ENCODE measurements at places on chromosomes 2 and 18. TPM values are rescaled to one million over a fixed set of nuclear protein-coding genes. Genes with fewer than 3 reads are reported as not detected.

DNA sequence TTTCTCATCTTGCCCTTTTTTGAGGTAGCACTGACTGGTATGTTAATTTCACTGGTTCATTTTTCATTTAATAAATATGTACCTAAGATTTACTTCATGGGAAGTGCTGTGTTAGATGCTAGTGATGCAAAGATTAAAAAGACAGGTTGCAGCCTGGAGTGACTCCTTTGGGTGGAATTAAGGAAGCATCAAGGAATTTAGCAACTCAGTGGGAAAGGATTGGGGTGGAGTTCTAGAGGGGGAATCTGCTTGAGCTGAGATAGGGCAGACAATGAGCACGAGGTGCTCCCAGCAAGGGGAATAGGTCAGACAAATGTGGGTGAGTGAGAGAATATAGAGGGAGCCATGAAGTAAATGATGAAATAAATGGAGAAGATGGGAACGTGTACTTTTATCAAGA, 57.0 kb downstream of the LYPD6 start:
- H3K36me3 ChIP-seq, result no peaks in the 10 kb centered on the region
- H3K27ac ChIP-seq, result no peak overlapping the region
- no peaks in the 10 kb centered on the region for H3K27me3 ChIP-seq

DNA sequence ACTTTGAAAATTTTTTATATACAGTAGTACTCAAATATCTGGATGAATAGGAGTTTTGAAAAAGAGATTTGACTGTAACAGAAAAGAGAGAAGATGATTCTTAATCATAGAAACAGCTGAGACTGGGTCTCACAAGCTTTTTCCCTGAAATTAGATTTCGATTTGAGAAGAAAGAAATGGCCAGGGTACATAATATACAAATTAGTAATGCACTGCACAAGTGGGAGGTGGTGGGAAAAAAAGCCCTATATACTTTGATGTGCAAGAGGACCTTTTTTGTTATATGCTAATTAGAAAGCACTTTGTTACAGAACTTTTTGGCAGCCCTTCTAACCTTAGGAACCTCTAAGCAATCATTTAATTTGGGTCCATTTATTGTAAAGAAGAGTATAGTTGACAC, 62.9 kb downstream of the EML4 start:
- H3K36me3 ChIP-seq, result no peaks in the 10 kb centered on the region
- H3K4me3 ChIP-seq, result no peak overlapping the region
- no peak for DNase-seq

GRCh38 chr2:1708476-1709334, 35.6 kb downstream of the PXDN start:
- no peak for DNase-seq
- H3K27me3 ChIP-seq, result no peaks in the 10 kb centered on the region
- peaks cover 10% of the 10 kb centered on the region for H3K4me1 ChIP-seq
- peak overlapping the region; percentile 59 for H3K4me3 ChIP-seq

GRCh38 chr2:110106642-110107041, 9.0 kb downstream of the MALL start:
- peak overlapping the region; percentile 20 for H3K4me3 ChIP-seq
- H3K4me1 ChIP-seq, result peaks cover 48% of the 10 kb centered on the region
- no peaks in the 10 kb centered on the region for H3K36me3 ChIP-seq
- H3K27ac ChIP-seq, result peak overlapping the region; percentile 68

DNA sequence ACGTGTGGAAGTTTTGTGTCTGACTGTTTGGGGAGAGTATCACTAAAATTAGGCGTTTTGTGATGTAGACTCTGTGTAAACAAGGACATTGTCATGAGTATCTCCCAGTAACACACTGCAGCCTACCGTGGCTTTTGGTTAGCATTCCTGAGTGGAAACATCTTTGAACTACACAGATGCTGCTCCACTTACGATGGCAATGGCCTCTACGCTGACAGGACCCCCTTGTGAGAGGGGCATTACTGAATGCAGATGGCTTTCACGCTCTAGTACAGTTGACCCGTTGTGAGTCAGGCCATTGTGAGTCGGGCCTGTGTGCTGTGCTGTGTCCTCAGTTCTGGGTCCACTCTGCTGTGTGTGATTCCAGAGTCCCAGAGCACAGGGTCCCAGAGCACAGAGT, 34.4 kb upstream of the ADNP2 start:
- H3K27ac ChIP-seq, result no peak overlapping the region
- no peaks in the 10 kb centered on the region for H3K4me1 ChIP-seq
- no peak for DNase-seq
- H3K27me3 ChIP-seq, result no peaks in the 10 kb centered on the region
- no peaks in the 10 kb centered on the region for H3K36me3 ChIP-seq

GRCh38 chr2:209581040-209581439, 157.2 kb downstream of the MAP2 start:
- no peak overlapping the region for H3K27ac ChIP-seq
- H3K4me3 ChIP-seq, result no peak overlapping the region
- no peak for DNase-seq
- no peaks in the 10 kb centered on the region for H3K27me3 ChIP-seq
- no peaks in the 10 kb centered on the region for H3K36me3 ChIP-seq

DNA sequence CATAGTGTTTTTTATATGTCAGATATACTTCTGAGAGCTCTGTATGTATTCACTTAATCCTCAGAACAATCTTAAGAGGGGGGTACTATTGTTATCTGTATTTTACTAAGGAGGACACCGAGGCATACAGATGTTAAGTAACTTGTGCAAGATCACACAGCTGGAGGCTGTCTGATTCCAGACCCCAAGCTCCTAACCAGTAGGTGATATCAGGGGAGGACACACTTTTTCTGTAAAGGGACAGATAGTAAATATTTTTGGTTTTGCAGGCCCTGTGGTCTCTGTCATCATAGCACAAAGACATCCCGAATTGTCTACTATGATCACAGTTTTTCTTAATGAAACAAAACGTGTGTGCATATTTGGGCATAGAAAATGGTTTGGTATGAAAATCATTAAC, 143.7 kb downstream of the LAMA3 start:
- no peak overlapping the region for H3K4me3 ChIP-seq
- H3K27ac ChIP-seq, result no peak overlapping the region
- DNase-seq, result no peak
- H3K27me3 ChIP-seq, result no peaks in the 10 kb centered on the region
- H3K4me1 ChIP-seq, result peaks cover 26% of the 10 kb centered on the region
- no peaks in the 10 kb centered on the region for H3K36me3 ChIP-seq

- H3K27me3 ChIP-seq, result no peaks in the 10 kb centered on the region
- no peak overlapping the region for H3K4me3 ChIP-seq
- no peaks in the 10 kb centered on the region for H3K4me1 ChIP-seq
- H3K36me3 ChIP-seq, result no peaks in the 10 kb centered on the region
Observed at GRCh38 chr2:53438100-53438499, 329.5 kb upstream of the CHAC2 start.

- no peak for DNase-seq
- H3K36me3 ChIP-seq, result no peaks in the 10 kb centered on the region
- 0 out of 2 replicates have a peak, but pooled peaks cover 8% of the 10 kb centered on the region for H3K27me3 ChIP-seq
Observed at GRCh38 chr18:32754508-32755263, 18.1 kb downstream of the KLHL14 start.

GRCh38 chr18:24456549-24456948, 3.9 kb upstream of the HRH4 start:
- H3K36me3 ChIP-seq, result no peaks in the 10 kb centered on the region
- no peak for DNase-seq
- no peak overlapping the region for H3K27ac ChIP-seq
- no peak overlapping the region for H3K4me3 ChIP-seq
- H3K27me3 ChIP-seq, result no peaks in the 10 kb centered on the region

DNA sequence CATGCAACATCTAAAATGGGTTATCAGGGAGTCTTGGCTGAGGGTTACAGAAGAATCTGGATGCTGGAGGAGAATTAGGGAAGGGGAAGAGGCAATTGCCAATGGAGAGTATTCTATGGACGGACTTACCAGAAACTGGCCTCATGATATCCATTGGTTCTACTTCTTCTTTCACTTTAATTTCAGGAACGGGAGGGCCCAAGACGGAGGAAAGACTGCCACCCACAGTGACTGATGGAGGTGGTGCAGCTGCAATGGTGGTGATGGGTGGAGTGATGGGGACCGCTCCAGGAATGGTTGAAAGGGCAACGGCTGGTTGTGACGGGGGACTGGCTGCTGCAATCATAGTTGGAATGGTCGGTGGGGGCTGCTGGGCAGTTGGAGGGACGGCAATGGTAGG, 69.1 kb upstream of the AMMECR1L start:
- H3K4me1 ChIP-seq, result no peaks in the 10 kb centered on the region
- no peaks in the 10 kb centered on the region for H3K27me3 ChIP-seq
- no peak overlapping the region for H3K27ac ChIP-seq
- no peak for DNase-seq
- H3K36me3 ChIP-seq, result peaks cover 17% of the 10 kb centered on the region

DNA sequence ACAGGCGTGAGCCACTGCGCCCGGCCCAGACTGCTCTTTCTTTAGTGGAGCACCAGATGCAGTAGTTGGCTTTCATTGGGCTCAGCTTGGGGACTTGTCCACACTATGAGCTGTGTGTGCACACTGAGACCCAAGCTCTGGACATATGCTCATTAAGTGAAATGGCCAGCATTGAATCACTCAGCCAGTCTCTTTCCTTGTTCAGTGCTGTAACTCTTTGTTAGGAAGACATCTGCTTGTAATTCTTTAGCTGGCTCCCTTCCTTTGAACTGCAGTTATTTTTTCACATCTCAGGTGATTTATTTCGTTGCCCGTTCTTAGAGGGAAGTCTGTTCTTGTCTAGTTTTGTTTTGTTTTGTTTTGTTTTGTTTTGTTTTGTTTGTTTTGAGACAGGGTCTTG, 70.5 kb downstream of the CAB39 start:
- no peak overlapping the region for H3K4me3 ChIP-seq
- H3K36me3 ChIP-seq, result peaks cover 4% of the 10 kb centered on the region
- DNase-seq, result no peak
- H3K27me3 ChIP-seq, result no peaks in the 10 kb centered on the region
- peaks cover 32% of the 10 kb centered on the region for H3K4me1 ChIP-seq

DNA sequence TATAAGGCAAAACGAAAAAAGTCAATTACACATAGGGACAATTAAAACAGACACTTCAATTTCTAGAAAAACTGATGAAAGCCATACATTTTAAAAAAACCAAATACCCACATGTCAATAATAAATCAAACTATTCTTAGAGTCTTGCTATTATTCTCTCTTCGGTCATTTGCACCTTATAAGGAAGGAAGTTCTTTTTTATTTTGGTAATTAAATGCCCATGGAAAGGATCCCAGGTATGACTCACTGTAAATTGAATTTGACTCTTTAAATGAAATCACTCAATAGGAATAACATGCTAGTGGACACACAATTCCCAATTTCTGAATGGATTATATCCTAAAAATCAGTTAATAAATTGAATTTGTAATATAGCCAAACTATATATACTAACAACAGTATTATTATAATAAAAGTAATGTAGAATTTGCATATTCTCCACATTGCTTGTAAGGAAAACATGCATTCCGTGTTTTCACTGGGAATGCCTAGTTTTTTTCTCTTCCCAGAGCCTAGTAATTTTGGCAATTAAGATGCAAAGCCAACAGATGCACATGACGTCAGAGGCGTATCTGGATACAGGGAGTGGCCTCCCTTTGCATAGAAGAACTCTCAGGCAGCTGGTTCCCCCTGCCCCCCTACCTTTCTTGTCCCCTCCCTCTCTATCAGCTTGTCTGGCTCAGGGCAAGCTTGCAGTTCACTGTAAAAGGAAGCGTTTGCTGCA, 153.5 kb upstream of the PGAP1 start:
- H3K36me3 ChIP-seq, result no peaks in the 10 kb centered on the region
- H3K4me1 ChIP-seq, result peaks cover 14% of the 10 kb centered on the region
- H3K27me3 ChIP-seq, result no peaks in the 10 kb centered on the region
- peak; percentile 45 for DNase-seq
- H3K27ac ChIP-seq, result no peak overlapping the region
- H3K4me3 ChIP-seq, result no peak overlapping the region

GRCh38 chr2:215277944-215278343, 33.9 kb upstream of the ATIC start:
- H3K27ac ChIP-seq, result no peak overlapping the region
- no peaks in the 10 kb centered on the region for H3K36me3 ChIP-seq
- H3K4me1 ChIP-seq, result no peaks in the 10 kb centered on the region
- no peak overlapping the region for H3K4me3 ChIP-seq
- DNase-seq, result no peak

GRCh38 chr2:7634409-7634808, 717.2 kb downstream of the RNF144A start:
- no peak overlapping the region for H3K27ac ChIP-seq
- H3K36me3 ChIP-seq, result no peaks in the 10 kb centered on the region
- no peaks in the 10 kb centered on the region for H3K4me1 ChIP-seq
- H3K4me3 ChIP-seq, result no peak overlapping the region

DNA sequence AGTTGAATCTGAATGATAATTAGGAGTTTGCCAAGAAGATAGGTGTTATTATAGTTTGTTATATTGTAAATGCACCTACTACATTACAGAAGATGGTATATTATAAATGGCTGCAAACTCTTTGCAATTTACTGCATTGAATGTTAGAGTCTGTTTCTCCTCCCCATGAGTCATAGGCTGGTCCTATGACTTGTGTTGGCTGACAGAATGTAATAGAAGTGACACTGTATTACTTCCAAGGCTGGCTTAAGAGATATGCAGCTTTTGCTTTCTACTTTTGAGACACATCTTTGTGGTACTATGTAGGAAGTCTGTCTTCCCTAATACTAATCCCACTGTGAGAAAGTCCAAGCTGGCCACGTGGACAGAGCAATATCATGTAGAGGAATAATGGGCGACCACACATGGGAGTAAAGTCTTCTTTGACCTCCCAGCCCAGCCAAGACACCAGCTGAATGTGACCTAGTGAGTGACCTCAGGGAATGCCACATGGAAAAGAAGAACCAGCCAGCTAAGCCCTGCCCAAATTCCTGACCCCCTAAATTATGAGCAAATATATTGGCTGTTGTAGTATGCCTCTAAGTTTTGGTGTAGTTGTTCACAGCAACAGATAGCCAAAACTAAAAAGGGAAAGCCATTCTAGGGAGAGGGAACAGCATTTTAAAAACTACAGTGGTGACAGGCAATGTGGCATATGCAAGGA, 6.8 kb upstream of the DDX1 start:
- peak; percentile 56 for DNase-seq
- H3K4me1 ChIP-seq, result no peaks in the 10 kb centered on the region
- no peak overlapping the region for H3K4me3 ChIP-seq
- no peak overlapping the region for H3K27ac ChIP-seq

DNA sequence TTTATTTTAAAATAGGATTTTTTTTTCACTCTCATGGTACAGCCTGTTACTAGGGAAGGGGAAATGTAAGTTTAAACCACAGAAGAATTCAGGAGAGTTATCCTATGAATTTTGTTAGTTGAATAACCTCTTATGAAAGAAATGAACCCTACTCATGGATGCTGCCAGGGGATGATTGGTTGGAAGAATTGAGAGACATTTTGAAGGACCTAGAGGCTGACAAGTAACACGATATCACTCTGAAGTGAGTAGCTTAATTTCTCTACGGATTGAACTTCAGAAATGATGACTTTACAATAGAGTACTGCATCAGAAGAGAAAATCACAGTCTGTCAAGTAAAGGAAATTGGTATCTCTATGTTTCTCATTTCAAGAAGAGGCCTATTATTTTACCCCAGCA, 1346.2 kb downstream of the SUCLG1 start:
- no peaks in the 10 kb centered on the region for H3K4me1 ChIP-seq
- no peak for DNase-seq
- H3K36me3 ChIP-seq, result no peaks in the 10 kb centered on the region
- H3K27me3 ChIP-seq, result no peaks in the 10 kb centered on the region

Gene ACMSD
- total RNA-seq, result not detected

Gene TRIM43
- total RNA-seq, result not detected

Gene GAD1
- total RNA-seq, result 0.13 TPM

Gene NT5C1B
- not detected for total RNA-seq

Gene GYPC
- 42.6 TPM for total RNA-seq

Gene PLEKHH2
- 2.2 TPM for total RNA-seq
